ENCODE measurements at places on chromosomes 4 and X.
A peak's percentile ranks its signal among the peaks of the same experiment; 100 is the strongest.

DNA sequence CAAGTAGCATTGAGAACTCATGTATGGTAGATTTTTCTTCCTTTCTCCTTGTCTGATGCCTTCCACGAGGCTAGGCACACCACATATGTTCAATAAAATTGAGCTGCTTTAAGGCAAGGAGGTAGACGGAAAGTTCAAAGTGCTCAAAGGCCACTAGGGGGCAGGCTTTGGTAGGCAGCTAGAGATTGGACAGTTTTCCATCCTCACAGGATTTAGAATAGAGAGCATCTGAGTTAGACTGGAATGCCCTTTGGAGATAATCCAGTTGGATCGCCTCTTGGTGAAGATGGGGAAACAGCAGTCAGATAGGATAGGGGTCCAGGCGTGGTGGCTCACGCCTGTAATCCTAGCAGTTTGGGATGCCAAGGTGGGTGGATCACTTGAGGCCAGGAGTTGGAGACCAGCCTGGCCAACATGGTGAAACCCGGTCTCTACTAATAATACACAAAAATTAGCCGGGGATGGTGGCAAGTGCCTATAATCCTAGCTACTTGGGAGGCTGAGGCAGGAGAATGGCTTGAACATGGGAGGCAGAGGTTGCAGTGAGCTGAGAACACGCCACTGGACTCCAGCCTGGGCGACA lies 30.4 kb downstream of the ELF4 start:
- DNase-seq = peak; percentile 29

DNA sequence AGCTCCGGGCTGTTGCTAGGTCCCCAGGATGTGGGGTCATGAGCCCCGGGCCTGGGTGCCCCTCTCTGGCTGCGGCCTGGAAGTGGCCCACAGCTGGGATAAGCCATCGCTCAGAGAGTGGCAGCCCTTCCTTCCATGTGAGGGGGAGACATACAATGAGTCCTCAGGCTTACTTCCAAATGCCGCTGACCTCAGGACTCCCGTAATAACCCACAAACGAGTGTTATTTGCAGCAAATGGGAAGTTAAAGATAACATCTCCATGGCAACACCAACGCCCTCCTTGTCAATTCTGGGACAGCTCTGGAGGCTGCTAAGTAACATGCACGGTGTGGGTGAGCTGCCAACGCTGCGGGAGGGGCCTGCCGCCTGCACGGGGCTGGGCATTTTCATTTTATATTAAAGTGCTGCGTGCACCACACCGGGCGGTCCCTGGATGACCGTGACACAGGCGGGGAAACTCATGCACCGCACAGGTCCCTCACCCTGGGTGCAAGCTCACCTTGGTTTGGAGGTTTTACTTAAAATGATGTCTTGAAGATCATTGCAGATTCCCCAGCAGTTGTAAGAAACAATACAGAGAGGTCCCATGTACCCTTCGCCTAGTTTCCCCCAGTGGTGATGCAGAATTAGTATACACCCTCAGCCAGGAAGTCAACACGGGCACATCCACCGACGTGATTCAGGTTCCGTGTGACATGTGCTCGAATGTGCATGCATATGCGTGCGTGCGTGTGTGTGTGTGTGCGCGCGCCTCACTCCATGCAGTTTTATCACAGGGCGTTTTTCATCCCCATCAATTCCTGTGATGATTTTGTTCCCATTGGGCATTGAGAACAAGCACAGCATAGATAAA lies 79.4 kb downstream of the ABLIM2 start:
- no peak for DNase-seq

GRCh38 chr4:22456291-22456690 lies 59.6 kb downstream of the ADGRA3 start:
- no peak for DNase-seq

DNA sequence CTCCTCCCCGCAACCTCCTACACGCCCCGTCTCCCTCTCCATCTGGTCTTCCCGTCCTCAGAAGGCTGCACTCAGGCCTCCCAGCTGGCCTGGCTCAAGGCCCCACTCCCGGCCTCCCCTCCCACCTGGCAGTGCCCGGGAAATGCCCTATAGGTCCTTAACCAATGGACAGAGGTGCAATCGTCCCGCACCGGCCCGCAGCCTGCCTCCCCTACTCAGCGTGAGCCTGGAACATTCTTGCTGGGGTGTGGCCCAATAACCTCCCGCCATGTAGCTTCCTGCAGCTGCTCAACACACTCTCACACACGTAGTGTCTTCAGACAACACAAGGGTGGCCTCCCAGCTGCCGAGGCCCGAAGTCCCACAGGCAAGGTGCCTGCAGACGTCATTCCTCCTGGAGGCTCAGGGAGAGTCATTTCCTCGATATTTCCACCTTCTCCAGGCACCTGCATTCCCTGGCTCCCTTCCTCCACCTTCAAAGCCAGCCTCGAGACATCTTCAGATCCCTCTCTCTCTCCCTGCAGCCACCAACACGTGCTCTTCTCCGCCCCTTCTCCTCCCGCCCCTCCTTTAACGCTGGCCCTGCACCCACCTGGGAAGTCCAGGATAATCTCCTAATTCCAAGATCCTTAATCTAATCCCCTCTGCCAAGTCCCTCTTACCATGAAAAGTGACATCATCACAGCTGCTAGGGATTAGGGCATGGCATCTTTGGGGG lies 56.2 kb downstream of the ADRA2C start:
- no peak for DNase-seq

DNA sequence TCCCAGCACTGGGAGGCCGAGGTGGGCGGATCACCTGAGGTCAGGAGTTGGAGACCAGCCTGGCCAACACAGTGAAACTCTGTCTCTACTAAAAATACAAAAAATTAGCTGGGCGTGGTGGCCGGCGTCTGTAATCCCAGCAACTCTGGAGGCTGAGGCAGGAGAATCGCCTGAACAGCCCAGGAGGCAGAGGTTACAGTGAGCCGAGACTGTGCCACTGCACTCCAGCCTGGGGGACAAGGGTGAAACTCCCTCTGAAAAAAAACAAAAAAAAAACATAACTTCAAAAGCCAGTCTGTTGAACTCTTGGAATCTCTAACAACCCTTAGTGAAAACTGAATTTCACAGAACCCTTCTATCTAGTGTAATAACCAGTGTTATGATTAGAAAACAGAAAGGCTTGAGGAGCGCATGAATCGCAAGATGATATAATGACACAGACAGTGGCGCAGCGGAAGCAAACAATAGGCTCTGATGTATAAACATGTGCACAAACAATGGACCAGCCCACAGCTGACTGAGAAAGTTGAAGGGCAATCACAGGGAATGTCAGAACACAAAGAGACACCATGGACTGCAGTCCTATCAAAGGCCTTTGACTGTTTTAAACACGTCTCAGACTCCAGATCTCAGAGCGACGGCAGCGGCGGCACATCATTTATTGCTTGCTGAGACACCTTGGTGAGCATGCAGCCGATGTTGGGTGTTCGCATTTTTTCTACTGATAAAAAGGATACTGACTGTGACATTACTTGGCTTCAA lies 81.6 kb downstream of the NSUN7 start:
- no peak for DNase-seq

DNA sequence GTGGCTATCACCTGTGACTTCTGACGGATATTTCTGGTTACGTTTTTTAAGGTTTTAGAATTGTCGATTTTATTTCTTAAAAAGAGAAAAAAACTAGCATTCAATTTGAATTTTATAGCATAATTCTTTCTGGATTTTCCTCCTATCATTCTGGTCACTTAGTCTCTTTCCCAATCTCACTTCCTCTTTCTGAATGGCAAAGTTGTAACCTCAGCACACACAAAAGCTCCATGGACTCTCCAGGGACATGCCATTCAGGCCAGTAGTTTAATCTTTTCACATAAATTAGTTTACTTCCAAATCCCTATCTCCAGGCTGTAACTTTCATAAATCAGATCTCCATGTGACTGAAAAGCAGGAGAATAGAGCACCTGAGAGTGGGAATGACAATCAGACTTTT lies 110.7 kb downstream of the ARAP2 start:
- no peak for DNase-seq

DNA sequence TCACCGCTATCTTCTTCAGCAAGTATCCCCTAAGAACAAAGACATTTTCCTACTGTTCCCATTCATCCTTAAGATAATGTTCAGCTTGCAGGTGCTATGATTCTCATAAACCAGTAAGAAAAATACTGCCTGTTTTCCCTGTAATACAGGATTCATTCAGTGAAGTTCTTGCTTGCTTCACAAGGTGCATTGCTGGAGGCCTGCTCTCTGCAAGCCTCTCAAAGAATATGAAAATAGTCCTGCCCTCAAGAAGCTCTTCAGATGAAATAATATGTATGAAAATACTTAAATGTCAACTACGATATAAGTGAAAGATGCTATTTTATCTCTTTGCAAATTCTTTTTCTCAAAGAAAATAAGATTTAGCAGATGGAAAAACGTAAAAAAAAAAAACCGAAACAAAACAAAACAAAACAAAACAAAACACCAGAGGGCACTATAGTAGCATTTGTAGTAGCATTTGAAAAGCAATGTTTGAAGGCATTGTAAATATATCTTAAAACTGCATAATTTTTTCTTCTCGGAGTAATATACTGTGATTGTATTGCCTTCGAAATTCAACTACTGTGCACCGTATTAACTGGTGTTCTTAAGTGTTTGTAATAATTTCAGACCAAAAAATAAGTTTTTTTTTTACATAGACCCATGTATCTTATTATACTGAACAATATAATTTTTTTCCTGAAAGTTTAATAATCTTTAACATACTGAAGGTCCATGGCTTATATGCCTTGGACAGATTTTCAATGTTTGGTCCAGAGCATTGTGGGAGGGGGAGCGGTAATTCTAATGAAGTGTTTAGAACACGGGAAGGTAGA lies 26.0 kb downstream of the ADH4 start:
- DNase-seq = no peak

- DNase-seq = no peak
These were observed 34.7 kb downstream of the SLC25A5 start for GRCh38 chrX:119502727-119503483.

DNA sequence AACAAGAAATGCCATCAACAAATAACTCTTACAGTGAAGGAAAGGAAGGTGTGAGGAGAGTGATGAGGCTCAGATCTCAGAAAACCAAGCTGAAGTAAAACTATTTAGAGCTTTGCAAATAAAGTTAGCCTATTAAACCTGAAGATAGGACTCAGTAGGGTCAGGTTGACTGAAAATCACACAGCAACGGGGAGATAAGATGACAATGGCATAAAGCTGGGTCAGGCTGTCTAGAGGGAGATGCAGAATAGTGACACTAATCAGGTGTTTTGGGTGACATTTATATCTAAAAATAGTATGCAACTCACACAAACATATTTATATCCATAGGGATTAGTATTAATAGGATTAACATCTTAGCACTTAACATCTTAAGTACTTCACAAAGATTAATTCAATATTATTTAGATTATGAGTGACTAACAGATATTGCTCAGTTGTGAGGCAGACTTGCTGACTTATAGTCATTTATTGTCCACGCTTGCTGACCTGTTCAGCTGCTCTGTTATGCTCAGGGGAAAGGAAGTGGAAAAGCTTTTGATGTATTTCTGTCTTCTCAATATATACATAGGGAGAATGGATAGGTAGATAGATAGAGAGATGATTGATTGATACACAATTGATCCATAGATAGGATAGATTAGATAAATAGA lies 130.7 kb upstream of the GUCY1A1 start:
- DNase-seq = no peak

DNA sequence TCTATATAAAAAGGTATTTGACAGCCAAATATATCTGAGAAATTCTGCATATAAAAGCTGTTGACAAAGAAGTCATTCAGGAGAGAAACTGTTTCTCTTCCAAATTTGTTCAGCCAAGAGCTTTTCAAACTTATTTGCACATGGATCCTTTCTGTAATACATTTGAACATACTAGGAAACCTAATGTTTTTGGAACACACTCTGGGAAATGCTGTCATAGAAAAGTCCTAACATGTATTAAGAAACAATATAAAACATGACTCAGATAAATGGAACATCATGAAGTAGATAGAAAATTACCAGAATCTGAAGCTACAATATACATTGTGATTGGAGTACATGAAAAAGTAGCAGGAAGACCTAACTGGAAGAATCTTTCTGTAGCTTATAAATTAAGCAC lies 781.5 kb upstream of the EPHA5 start:
- DNase-seq = no peak

- no peak for DNase-seq
These were observed 69.8 kb downstream of the GBA3 start for GRCh38 chr4:22762548-22762947.

DNA sequence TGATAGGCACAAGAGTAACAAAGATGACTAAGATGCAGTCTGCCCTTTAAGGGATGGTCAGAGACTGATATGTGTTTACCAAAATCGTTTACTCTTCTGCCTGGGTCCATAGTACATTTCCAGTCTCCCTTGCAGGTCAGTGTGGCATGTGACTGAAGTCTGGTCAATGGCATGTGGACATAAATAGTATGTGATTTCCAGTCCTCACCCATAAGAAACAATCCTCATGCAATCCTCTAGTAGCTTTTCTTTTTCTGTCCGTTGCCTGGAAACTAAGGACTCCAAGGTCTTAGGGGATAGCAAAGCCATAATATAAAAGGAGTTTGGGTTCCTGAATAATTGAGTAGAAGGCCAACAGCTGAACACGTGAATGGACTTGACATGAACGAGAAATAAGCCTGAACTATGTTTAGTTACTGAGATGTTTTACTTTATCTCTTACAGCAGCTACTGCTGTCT lies 1.1 kb downstream of the SLC9B2 start:
- DNase-seq = no peak

- DNase-seq = no peak
These were observed 1183.9 kb downstream of the RPA4 start for GRCh38 chrX:98067611-98068010.

GRCh38 chr4:144562019-144562705 lies 83.8 kb upstream of the HHIP start:
- no peak for DNase-seq

DNA sequence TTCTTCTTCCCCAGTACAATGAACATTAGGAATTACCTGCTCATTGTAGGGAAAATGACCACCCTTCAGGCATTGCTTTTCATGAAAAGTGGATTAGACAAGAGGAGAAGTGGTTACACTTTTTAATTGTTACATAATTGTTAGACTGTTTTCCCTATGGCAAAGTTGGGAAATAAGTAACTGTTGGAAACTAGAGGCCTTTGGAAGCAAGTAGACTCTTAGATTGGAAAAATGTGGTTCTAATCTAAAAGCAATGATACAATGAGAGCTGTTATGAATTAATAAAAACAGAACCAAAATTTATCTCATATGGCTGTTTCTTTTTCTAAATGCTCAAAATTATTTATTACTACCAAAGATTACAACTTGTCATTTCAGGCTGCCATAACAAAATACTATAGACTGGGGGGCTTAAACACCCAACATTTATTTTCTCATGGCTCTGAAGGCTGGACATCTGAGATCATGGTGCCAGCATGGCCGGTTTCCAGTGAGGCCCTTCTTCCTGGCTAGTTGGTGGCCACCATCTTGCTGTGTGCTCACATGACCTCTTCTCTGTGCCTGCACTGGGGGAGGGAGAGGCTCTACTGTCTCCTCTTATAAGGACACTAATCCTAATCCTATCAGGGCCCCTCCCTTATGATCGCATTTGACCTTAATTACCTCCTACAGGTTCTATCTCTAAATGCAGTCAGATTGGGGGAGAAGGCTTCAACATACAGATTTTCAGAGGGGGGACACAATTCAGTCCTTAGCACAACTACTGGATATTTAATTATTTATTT lies 12.5 kb downstream of the CC2D2A start:
- no peak for DNase-seq

GRCh38 chr4:58541926-58542325 lies 1431.7 kb upstream of the IGFBP7 start:
- DNase-seq = no peak
